K562 (cell line): ENCODE measurements at places on chromosomes 1 and 21. TPM values are rescaled to one million over a fixed set of nuclear protein-coding genes. Genes with fewer than 3 reads are reported as not detected.

The ECM1 gene
- 30.1 and 39.3 TPM in 2 replicates for total RNA-seq

The ATF6 gene
- 20.4 and 22.1 TPM in 2 replicates for total RNA-seq

DNA sequence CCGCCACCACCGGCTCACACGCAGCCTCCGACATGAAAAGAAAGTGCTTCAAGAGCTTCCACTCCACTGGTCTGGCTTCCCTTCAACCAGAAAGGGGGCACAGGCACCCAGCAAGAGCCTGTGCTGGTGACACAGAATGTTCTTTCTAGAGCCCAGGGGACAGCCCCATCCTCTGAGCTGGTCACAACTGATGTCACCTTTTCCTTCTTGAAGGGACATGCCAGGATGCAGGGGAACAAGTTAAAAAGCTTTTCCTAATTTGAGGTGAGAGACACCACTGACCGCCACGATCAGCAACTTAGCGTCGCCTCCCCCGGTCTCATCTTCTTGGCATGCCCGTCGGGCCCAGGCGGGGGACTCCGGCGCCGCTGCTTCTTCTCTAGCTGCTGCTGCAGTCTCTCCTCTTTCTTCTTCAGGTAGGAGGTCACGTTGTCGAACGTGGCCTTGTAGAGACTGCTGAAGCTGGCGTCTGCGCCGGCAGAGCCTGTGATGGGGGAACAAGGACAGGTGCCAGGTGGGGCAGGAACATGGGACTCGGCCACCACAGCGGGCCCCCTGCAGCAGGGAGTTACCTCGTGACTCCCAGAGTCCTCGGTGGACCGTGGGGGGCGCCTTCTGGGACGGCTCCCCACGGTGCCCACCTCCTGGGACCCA is 29.5 kb downstream of the WDR4 start:
- DNase-seq = no peak

DNA sequence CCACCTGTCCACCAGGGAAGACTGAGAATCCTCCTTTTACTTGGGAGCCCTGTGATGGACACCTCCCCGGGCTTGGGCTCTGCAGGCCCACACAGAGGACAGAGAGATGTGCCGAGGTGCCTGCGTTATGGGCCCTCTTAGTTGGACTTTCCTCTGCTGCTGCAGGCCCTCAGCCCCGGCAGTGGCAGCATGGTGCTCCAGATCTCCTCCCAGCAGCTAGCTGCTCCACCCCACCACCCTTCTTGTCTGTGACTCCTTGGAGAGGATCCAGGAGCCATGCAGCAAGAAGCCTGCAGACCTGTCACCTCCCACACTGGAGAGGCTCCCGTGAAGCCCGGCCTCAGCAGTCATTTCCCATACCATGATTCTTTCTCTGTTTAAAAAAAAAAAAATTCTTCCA is 27.4 kb downstream of the PHGDH start:
- DNase-seq = no peak

DNA sequence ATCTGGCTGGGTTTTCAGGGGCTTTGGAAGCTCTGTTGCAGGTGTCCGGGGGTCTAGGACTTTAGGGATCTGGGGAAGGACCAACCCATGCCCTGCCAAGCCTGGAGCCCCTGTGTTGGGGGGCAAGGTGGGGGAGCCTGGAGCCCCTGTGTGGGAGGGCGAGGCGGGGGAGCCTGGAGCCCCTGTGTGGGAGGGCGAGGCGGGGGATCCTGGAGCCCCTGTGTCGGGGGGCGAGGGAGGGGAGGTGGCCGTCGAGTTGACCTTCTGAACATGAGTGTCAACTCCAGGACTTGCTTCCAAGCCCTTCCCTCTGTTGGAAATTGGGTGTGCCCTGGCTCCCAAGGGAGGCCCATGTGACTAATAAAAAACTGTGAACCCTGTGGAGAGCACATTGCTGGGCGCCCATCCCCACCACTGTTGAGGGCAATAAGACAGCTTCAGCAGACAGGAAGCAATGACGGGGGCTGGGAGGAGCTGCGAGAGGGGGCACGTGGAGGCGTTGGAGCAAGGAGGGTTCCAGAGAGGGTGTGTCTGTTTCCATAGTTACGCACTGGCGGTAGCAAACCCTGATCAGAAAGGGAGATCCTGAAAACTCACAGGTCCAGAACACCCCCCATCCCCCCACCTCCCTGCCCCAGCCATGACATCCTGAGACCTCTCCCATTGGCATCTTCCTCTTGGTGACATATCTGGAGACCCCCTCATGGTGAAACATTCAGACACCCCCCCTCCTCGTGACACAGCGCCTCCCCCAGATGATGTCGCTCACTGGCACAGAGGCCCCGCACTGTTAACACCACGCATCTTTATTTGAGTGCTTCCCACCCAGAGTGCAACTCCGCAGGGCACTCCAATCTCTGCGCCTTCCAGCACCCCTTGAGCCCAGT is 8.4 kb downstream of the MYBPH start:
- no peak for DNase-seq

GRCh38 chr1:40476924-40477677 is at the start of gene ZFP69:
TSS of gene ZFP69 (plus strand) at chr1:40477290. CDS start at chr1:40479362, 2,072 bp downstream.
- DNase-seq = peak; percentile 94

The TSEN15 gene
- total RNA-seq = 81.9 and 86.4 TPM in 2 replicates

GRCh38 chr21:18608226-18608625 is 204.6 kb upstream of the TMPRSS15 start:
- DNase-seq = no peak

The NTRK1 gene
- 28.0 and 30.0 TPM in 2 replicates for total RNA-seq

The OR2L13 gene
- not detected in 2 replicates for total RNA-seq

GRCh38 chr21:44375281-44375651 is 21.8 kb downstream of the TRPM2 start:
- DNase-seq = no peak

GRCh38 chr1:119948342-119949214 is 52.3 kb upstream of the ADAM30 start:
- peak; percentile 81 for DNase-seq

GRCh38 chr1:19312782-19313635 is 883 bp downstream of the SLC66A1 start:
- DNase-seq = no peak

The SLC37A1 gene
- 0.40 and 0.60 TPM in 2 replicates for total RNA-seq

GRCh38 chr1:34278211-34278610 is 101.5 kb downstream of the C1orf94 start:
- DNase-seq = no peak

- DNase-seq = no peak
Observed at GRCh38 chr21:35358008-35358407, 308.9 kb upstream of the RUNX1 start.

- no peak for DNase-seq
Observed at GRCh38 chr21:43933199-43933598, 68.2 kb downstream of the AGPAT3 start.
